T-helper 22 cell (primary cell): ENCODE measurements at places on chromosomes 2 and 18.

DNA sequence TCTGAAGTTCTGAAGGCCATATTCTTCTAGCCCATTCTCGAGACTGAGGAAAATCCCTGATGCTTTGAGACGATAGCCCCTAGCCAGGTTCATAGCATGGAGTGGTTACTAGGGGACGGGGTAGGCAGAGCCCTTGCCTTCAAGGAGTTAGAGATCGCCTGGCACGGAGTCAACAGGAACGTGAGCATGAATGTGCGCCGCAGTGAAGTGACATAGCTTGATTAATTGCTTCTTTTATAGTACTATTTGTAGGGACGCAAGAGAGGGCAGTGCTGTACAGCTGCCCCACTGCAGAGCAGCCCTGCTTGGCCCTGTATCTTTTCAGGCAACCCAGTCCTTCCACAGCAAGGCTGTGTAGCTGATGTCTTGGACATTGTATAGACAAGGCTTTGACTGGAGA, 26.2 kb downstream of the HRH4 start:
- no peak for DNase-seq

GRCh38 chr18:40642692-40643229, 1312.3 kb upstream of the PIK3C3 start:
- no peak for DNase-seq

DNA sequence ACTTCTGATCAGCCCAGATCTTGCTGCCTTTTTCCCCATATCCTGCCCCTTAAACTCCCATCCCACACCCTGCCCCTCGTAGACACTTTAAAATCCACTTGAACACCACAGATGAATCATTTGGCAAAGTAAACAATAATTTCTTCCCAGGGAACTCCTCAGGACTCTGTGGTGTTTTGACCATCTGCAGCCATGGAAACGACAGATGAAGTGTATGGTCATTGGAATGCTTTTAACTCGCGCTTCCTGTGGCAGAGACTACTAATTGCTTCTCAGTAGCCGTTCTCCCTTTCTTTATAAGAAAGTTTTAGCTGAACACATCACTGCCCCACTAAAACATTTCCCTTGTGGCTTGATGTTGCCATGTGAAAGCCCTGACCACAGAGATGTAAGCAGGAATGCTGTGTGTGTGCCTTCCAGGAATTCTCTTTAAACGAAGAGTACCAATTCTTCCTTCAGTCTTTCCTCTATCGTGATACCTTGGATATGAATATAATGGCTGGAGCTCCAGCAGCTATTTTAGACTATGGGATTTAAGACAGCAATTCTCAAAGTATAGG, 92.7 kb upstream of the PARD3B start:
- DNase-seq: no peak

- DNase-seq: no peak
These were observed 79.4 kb downstream of the SPRED2 start for GRCh38 chr2:65353046-65353445.

DNA sequence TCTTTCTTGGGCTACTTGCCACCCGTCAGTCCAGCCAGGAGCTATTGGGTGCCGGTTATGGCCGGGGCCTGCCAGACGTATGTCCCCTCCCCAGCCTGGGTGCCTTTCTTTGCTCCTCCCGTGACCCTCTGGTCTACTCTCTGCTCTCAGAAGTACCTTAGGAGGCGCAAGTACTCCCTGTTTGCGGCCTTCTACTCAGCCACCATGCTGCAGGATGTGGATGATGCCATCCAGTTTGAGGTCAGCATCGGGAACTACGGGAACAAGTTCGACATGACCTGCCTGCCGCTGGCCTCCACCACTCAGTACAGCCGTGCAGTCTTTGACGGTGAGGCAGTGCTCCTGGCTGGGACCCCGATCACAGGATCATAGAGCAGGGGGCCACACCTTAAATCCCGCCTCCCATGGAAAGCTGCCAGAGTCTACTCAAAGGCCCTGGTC, 99.5 kb downstream of the DYSF start:
- no peak for DNase-seq

DNA sequence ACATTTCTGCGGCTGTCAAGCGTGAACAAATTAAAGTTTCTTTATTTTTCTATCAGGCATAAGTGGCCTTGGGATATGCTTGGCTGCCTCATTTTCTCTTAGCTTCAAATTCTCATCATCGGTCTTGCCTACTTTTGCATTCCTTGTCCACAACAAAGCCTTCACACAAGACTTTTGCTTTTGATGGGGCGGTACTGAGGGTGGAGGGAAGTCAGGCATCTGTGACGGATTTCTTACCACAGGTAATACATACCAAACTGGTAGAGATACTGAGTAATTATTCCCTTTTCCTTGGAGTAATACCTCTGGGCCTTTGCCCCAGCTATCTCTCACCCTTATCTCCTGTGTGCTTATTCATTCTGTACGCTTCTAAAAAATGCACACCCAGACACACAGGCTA, 468.3 kb upstream of the RGPD4 start:
- DNase-seq: no peak

- no peak for DNase-seq
These were observed 94.5 kb upstream of the FN1 start for GRCh38 chr2:215530191-215530968.

DNA sequence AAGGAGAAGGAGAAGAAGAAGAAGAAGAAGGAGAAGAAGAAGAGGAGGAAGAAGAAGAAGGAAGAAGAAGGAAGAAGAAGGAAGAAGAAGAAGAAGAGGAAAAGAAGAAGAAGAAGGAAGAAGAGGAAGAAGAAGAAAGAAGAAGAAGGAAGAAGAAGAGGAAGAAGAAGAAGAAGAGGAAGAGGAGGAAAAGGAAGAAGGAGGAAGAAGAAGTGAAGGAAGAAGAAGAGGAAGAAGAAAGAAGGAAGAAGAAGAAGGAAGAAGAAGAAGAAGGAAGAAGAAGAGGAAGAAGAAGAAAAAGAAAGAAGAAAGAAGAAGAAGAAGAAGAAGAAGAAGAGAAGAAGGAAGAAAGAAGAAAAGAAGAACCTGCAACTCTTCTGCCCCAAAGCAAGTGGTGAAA, 942.0 kb downstream of the DPP10 start:
- no peak for DNase-seq

DNA sequence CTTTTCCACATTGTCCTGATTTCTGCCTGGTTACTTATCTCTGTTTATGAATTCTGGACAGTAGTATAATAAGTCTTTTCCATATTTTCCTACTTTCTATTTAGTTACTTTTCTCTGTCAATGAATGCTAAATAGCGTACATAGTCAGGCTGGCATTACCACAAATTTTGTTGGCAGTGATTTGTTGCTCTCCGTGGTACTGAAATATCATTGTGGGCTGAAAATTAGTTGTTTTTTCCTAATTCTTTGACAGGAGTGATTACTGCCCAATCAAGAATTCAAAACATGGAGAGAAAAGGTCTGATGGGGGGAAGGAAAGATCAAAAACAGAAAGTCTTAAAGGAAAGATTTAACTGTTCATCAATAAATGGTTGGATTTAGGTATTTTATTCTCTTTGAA, 7.7 kb upstream of the GALNT13 start:
- DNase-seq: no peak

GRCh38 chr2:195782156-195782555, 125.1 kb downstream of the SLC39A10 start:
- DNase-seq: no peak

DNA sequence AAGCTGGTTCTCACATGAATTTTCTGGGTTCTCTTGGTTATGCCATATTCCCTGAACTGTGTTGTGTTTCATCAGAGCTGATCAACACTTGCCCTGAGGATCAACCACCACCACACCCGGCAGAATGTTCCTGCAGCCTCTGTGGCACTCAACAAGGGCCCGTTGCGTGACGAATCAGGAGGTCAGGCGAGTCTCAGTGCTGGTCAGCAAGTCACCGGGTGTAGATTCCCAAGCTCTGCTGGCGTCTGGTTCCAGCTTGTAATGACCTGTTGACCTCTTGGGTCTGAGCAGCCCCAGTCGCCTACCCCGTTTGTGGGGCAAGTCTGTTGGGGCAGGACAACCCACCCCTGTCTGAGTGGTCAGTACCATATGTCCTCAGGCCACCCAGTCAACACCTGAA, 46.0 kb downstream of the ADCY3 start:
- DNase-seq: no peak

DNA sequence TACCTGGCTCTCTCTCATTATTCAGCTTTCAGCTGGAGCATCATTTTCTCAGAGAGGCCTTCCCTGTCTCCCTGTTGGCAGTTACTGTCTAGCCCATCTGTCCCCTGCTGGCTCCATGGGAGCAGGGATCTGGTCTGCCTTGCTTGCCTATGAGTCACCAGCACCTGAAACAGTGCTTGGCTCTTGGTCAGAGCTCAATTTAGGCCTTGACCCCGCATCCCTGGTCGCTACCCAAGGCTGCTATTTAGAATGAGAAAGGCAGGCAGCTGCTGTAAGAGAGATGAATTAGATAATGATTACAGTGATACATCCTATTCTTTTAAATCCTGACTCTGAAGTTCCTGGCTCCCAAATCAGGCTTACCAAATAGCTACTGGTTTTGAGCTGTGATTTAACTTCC, 32.9 kb downstream of the KCNE4 start:
- DNase-seq: no peak

GRCh38 chr18:63140038-63140450, 179.5 kb downstream of the BCL2 start:
- DNase-seq: no peak

DNA sequence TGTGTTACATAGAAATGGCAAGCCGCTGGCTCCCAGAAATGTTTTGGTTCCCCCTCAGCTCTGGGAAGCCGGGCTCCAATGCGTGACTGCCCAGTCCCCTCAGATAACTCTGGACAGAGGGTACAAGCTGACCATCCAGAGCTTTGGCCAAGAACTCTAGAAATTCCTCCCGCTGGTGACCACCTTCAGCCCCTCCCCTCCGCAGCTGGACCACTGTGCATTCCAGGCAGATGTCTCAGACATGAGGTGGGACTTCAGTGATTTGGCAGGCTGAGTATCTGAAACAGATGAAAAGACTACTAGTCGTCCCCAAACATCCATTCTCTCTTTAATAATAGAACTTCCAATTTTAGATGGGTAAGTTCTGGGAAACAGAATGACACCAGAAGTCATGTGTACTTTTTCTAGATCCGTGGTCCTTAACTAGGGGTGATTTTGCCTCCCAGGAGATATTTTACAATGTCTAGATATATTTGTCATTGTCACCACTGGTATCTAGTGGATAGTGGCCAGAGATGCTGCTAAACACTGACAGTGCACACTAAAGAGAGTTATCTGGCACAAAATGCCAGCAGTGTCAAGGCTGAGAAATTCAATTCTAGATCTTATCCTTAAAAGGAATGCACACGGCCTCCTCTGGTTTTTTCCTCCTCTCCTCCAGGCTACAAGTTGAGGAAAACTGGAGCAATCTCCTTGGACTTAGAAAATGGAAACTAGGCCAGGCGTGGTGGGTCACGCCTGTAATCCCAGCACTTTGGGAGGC, 294.3 kb downstream of the SRBD1 start:
- no peak for DNase-seq

DNA sequence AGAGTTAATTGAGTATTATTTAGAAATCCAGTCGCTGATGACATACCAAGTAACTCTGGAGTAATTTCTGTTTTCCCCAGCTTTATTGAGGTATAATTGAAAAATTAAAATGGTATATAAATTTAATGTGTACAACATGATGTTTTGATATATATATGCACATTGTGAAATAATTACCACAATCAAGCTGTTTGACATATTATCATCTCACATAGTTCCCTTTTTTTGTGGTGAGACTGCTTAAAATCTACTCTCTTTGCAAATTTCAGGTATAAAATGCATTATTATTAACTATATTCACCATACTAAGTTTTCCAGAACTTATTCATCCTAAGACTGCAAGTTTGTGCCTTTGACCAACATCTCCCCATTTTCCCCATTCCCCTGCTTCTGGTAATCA, 25.0 kb upstream of the SPAG16 start:
- no peak for DNase-seq

GRCh38 chr2:163008642-163009041, 170.1 kb upstream of the KCNH7 start:
- DNase-seq: no peak

DNA sequence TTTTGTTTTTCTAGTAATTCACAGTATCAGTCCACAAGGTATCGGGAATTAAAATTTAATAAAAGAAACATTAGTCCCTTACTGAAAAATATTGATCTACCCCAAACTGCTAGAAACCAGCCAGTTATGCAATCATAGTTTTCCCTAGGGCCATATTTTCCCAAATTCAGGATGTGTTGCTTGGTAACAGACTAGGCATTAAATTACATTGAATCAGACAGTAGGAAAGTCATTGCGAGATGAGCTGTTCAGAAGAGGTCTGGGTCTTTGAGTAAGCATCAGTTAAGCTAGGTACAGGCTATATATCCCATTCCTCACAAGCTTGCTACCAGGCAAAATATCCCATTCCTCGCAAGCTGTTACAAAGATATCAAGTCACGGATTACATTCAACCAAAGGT, 123.0 kb upstream of the CCDC150 start:
- DNase-seq: no peak

GRCh38 chr2:165479856-165480255, 10.4 kb downstream of the CSRNP3 start:
- DNase-seq: no peak

DNA sequence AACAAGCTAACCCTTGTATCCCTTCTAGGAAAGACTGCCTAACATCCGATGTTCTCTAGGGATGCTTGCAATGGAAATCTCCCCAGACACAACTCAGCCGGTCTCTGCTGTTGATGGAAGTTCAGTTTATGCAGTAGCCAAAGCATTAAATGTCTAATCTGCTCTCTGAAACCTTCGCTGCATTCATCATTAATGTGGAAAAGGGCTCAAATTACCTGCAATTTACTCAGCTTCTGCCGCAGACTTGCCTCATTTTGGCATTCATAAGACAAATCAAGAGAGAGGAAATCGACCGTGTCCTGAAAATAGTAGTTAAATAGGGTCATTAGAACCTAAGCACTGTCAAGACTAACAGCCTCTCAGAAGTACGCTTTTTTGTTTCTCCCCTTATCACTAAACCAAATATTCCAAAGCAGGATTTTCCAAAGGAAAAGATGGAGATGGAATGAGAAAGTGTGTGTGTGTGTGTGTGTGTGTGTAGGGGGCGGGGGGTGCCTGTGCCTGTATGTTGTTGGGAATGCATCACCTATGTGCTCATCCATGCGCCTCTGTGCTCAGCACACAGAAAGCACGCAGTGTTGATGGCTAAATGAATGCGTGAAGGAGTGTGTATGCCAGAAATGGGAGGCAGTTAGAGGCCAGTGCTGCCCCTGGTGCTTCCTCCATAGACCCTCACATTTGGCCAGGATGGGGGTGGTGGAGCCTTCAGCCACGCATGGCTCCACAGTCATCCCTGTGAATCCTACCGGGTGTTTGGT, 7.4 kb downstream of the LCT start:
- DNase-seq: no peak

GRCh38 chr2:149606251-149606811, 18.8 kb upstream of the MMADHC start:
- DNase-seq: no peak

GRCh38 chr18:48961547-48961946, 10.8 kb upstream of the SMAD7 start:
- no peak for DNase-seq

DNA sequence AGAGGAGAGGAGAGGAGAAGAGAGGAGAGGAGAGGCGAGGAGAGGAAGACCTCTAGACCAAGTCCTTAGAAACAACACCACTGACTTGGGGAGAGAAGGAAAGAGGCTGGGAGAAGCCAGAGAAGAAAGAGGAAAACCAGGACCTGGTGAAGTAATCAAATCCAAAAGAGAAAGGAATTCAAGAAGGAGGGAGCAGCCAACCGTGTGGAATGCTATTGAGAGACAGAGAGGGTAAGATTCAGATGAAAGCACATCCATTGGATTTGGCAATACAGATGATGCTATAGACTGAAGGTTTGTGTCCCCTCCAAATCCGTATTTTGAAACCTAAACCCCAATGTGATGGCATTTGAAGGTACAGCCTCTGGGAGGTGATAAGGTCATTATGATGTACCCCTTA, 50.7 kb downstream of the GALNT14 start:
- no peak for DNase-seq
